ENCODE measurements at places on chromosomes 7 and 10.

- DNase-seq: no peak
These were observed 57.0 kb downstream of the P4HA1 start for GRCh38 chr10:73039635-73040034.

DNA sequence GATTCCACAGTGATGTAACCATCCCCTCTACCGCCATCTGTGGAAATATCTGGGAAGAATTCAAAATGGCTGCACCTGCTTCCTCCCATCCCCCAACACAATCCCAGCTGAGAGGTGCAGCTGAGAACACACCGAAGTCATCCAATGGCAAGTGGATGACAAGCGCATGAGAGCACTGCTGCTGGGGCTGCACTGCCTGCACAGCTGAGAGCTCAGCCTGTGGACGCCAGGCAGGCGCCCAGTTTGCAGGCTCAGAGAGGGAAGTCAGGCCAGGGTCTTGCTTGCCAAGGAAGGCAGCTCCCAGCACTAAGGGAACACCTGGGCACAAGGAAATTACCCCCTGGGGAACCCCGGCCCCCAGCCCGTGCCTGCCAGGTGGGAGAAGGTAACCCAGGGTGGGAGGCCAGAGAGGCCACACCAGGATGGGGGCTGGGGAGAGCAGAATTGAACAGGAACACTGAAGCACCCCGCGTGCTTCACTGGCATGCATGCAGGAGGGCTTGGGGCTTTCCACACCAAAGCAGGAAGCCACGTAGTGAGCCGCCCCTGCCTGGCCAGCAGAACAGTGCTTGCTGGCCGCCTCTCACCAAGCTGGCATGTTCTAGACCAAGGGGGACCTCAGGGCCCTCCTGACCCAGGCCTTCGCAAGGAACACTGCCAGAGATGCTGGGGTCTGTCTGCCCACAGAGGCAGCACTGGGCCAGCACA lies 46.2 kb downstream of the FAM53B start:
- DNase-seq: no peak

- no peak for DNase-seq
These were observed 27.1 kb downstream of the DAGLB start for GRCh38 chr7:6420680-6421079.

- DNase-seq: no peak
These were observed 235.0 kb downstream of the BICC1 start for GRCh38 chr10:58747687-58748086.

DNA sequence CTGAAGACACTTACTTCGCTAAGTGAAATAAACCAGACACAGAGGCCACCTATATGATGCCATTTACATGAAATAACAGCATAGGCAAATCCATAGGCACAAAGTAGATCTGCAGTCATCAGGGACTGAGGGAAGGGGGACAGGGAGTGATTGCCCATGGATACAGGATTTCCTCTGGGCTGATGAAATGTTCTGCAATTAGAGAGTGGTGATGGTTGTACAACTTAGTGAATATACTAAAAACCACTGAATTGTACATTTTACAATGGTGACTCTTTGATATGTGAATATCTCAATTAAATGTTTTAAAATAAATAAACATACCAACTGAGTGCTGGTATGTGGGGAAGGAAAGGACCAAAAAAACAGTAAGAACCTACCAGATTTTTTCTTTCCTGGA lies 20.4 kb downstream of the PPA1 start:
- DNase-seq: no peak

All from HEK293T (cell line).